Heart left ventricle (tissue), 16 donors: ENCODE measurements at places on chromosomes 1 and 21. TPM values are rescaled to one million over a fixed set of nuclear protein-coding genes. Genes with fewer than 3 reads are reported as not detected.

S100A14 gene
- total RNA-seq = 6.1 TPM

TMEM52 gene
- 0.69 TPM for total RNA-seq

FAM72B gene
- total RNA-seq = not detected

DNA sequence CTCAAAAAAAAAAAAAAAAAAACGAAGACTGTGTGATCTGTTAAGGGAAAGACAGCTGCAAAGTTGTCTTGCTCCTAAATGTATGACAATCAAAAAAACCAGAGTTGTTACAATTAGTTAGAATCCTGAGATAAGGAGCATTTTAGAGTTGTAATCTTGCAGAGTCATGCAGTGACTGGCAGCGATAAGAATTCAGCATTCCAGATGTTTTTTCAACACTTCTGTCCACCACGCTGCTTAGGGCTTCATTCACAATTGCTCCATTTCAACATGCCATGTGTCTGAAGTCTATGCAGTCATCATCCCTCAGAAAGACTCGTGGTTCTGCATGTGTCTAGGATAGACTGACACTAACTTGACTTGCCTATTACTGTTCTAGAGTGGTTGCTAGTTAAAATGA lies 102.4 kb upstream of the BACE2 start:
- DNase-seq = no peak

DNA sequence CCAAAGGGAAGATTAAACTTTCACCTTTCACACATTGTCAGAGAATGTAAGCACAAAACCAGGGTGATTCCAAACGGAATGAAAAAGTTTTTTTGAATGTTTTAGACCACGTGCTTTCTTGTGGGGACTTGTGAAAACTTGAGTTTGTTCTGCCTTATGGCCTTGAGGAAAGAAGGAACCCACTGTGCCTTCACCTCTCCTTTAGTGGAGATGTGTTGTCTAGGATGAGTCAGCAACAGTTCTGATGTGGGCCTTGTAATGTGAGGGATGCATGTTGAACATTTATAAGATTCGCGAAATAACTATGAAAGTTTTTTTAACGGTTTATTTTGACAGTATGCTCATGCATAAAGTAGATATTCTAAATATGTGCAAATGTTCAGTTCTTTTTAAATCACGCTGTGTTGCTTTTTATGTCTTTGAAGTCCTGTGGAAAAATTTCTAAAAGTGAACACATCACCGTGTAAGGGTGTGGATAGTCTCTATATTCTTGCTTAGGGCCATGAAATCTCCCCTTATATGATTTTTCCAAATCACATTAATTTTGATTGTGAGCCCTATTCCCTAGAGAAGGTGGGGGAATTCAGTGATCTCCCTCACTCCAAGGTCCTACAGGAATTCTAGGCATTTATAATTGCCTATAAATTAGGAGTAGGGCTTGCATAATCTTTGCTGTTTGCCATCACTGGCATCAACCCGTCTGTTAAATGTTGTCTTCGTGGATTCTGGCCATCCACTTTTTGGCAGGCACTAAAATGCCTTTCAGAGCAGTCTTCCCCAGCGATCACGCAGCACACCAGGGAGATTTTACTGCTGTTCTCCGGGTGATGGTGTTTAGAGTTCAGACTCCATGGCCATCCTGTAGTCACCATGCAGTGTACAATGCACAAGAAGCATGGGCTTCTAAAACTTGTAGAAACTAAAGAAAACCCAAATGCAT lies 47.4 kb downstream of the PLA2G4A start:
- DNase-seq = no peak
